CD8-positive, alpha-beta memory T cell (primary cell): ENCODE measurements at places on chromosomes 7 and 10.

GRCh38 chr7:36884351-36884750, 160.1 kb upstream of the AOAH start:
- no peak for DNase-seq

DNA sequence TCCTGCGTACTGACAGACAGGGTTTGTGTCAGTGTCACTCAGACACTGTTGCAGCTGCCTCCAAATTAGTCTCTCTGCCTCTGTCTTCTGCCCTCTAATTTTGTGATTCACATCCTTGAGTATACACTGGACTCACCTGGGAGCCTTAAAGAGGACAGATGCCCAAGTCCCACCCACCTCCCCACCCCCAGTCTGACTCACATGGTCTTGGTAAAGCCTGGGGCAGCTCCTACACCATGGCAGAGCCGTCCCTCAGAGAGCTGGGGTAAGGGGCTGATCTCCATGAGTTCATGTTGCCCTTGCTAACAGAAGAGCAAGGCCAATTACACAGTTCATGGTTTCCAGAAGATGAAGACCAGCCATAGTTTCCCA, 197.6 kb upstream of the STK17A start:
- DNase-seq = no peak

DNA sequence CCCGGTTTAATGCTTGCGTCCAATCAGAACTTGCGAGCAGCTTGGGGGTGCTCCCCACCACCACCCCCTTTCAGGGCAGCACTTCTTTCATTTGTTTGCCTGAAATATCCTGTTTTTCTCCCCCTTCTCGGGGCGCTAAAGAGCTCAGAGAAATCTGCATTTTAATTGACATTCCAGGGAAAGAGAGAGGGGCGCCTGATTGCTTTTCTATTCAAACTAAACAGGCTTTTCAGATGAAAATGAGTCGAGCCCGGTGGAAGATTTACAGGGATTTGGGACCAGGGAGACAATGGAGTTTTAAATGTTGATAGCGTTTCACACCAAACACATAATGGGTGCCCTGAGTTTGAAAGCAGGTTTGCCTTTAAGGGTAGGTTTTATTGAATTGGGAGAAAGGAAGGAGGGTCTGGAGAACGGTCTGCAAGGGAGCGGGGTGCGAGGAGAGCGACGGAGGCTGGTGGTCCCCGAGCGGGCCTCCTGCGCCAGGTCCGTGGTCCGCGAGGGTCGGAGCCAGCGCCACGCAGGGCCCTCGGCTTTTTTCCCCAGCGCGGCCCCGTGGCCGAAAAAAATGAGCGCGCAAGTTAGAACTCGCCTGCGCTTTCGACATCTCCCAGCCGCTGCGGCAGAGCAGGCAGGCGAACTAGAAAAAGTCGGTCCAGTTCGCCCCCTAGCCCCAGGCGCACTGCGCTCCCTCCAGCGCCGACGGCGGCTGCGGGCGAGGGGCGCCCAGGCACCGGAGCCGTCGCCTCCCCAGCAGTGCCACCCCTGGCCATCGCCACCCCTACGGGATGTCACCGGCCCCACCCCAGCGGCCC, 1.3 kb downstream of the FGFR2 start:
- DNase-seq = no peak

GRCh38 chr10:123093489-123093888, 42.3 kb upstream of the HMX3 start:
- DNase-seq = no peak

DNA sequence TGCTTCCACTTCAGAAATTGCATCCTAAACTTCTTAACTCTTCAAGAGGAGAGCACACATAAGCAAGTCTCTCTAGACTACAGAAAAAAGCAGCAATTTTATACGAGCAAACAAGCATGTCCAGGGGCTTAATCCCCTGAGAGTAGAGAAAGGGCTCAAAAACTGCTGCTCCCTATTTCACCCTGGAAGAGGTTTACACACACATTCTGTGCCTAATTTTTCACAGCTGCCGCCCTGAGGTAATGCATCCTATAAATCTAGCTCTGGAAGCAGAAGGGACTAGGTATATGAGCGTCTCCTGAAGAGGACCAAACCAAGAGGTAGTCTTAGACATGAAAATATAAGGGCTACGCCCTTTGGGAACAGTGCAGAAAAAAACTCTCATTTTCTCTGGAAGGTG, 73.1 kb downstream of the CRPPA start:
- no peak for DNase-seq

GRCh38 chr7:133301444-133301843, 48.6 kb downstream of the EXOC4 start:
- no peak for DNase-seq

DNA sequence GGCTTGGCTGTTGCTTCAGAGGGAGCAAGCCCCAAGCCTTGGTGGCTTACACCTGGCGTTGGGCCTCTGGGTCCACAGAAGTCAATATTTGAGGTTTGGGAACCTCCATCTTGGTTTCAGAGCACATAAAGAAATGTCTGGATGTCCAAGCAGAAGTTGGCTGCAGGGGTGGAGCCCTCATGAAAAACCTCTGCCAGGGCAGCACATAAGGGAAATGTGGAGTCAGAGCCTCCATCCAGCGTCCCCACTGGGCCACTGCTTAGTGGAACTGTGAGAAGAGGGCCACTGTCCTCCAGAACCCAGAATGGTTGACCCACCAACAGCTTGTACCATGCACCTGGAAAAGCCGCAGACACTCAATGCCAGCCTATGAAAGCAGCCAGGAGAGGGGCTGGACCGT, 573.5 kb upstream of the ZWINT start:
- DNase-seq = no peak

DNA sequence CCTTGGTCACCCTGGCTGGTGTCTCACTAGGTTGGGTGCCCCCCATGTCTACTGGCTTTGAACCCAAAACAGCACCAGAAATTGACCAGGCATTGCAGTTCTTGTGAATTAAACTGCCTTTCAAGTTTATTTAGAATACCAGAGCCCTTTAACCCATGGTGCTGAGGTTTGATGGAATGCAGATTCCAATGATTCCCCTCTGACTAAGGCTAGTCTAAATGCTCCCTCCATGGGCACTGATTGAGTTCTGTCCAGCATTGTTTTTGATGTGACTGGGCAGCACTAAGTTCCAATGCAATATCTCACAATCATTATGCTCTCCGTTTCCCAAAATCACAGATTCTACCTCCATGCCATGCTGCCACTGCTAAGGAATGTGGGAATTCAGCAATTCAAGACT, 1047.4 kb upstream of the LRRN3 start:
- DNase-seq = no peak

- DNase-seq = no peak
These were observed 21.6 kb downstream of the SEMA3D start for GRCh38 chr7:85165263-85165662.

- no peak for DNase-seq
These were observed 44.3 kb downstream of the CPED1 start for GRCh38 chr7:121032645-121033460.
